ENCODE measurements at places on chromosomes 4 and X.

- DNase-seq: no peak
Measured at GRCh38 chrX:150238632-150239382, 124.3 kb upstream of the MAMLD1 start.

- no peak for DNase-seq
Measured at GRCh38 chr4:186445040-186445439, 110.3 kb downstream of the MTNR1A start.

GRCh38 chr4:6489927-6490326, 17.5 kb upstream of the PPP2R2C start:
- DNase-seq: no peak

- no peak for DNase-seq
Measured at GRCh38 chrX:85897362-85898126, 149.8 kb downstream of the CHM start.

DNA sequence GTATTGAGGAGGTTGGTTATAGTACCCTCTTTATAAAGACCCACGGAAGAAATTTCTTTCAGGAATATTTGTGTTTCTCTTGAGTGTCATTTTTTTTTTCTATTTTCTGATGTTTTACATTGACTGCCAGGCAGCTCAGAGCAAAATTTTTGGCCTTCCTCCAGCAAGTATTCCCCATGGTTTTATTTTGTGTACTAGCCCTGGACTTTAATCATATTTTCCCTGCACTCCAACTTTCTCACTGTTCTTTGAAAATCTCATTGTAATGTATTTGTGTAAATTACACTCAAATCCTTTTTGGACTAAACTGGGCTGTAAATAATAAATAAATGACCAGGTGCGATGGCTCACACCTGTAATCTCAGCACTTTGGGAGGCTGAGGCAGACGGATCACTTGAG, 45.6 kb upstream of the USP46 start:
- DNase-seq: no peak

DNA sequence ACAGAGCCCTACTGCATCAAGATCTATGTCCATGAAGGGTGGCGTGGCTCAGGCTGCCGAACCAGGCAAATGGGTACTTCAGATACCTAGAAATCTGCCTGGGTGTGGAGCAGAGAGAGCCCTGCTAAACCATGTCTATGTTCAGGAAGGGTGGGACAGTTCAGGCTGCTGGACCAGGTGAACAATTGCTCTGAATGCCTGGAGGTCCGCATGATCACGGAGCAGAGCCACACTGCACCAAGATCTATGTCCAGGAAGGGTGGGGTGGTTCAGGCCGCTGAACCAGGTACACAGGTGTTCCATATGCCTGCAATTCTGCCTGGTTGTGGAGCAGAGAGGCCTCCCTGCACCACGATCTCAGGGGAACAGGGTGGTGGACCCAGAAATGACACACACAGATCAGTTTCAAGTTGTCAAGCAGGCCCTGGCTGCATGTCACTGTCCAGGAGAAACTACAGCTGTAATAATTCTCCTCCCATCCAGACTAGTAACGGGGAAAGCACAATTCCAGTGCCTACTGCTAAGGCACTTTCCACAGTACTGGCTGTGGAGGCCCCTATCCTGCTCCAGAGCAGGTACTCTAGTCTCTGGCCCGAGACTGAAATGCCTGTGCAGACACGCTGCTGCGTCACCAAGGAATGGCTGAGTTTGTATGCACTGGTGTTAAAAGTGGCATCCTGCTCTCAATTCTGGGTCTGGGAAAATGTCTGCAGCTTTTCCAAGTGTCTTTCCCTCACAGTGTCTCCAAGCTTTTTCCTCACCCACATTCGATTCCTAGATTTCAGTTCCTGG, 25.2 kb downstream of the UBQLN2 start:
- DNase-seq: no peak

DNA sequence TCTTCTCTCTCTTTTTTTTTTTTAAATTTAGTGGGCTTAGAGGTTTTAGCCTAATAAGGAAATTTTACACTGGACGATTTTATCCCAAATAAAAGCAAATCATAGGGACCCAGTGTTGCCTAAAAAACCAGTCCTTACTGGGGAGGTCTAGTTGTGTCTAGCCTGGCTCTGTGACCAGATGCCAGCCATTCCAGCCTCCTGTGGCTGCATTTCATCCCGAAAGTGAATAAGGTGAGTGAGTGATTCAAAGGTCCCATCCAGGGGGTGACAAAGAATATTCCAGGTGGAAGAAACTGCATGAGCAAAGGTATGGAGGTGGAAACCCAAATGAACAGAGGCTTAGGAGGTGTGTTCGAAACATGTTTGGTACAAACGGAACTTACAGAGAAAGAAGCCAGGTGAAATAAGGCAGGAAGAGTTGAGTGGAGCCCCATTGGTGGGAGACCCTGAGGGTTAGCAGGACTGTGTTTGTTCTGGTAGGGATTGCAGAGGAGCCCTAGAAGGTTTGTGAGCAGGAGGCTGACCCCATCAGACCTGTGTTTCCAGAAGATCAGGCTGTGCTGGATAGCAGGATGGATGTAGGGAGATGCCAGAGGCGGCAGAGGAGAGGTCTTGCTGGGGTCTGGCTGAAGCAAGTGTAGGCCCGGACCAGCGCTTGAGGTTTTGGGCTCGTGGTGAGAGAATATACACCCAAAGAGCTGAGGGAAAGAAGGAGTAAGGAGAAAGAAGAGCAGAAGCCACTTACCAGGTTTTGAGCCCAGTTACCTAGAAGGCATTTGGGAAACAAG, 31.6 kb downstream of the PTTG2 start:
- DNase-seq: no peak

DNA sequence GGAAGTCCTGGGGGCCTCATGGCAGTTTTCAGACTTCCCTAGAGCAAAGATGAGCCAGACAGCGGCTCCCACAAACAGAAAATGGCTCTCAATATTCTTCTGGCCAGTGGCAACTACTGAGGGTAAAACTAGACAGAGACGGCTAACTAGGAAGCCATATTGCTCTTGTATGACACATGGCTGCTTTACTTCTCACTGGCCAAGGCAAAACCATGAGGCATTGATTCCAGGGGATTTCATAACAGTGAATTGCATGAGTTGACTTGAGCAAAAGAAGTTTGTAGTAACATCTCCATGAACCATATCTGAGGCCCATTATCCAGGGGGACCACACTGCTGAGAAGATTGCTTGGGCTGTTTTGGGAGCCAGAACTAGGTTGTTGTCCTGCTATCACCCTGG, 13.7 kb upstream of the TLR8 start:
- DNase-seq: no peak

GRCh38 chrX:135213200-135213844, 38.5 kb upstream of the ETDA start:
- DNase-seq: peak; percentile 86

DNA sequence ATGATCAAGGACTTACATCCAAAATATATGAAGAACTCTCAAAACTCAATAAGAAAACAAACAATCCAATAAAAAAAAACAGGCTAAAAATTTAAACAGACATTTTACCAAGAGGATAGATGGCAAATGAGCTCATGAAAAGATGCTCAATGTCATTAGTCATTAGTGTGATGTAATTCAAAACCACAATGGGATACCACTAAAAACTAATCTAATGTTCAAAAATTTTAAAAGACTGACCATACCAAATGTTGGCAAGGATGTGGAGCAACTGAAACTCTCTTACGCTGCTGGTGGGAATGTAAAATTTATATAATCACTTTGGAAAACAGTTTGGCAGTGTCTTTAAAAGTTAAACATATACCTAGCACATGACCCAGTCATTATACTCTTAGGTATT, 43.7 kb downstream of the RPS6KA6 start:
- DNase-seq: no peak

DNA sequence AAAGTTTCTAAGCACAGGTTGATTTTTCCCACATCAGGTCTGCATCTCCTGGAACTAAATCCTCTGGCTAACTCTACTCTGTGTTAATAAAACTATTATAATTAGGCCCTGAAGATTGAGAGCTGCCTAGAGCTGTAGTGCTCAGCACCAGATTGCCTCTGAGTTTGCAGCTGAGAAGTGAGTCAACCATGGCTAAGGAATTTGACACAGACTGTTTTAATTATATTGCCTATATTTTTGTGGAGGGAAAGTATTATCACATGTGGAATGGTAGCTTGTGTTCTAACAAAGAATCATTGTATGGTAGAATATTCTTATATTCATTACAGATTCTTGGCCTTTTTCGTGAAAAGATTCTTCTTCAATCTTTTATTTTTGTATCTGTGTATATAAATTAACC, 1907.6 kb upstream of the TENM3 start:
- no peak for DNase-seq

GRCh38 chr4:183014361-183015084, 84.5 kb upstream of the WWC2 start:
- DNase-seq: no peak

DNA sequence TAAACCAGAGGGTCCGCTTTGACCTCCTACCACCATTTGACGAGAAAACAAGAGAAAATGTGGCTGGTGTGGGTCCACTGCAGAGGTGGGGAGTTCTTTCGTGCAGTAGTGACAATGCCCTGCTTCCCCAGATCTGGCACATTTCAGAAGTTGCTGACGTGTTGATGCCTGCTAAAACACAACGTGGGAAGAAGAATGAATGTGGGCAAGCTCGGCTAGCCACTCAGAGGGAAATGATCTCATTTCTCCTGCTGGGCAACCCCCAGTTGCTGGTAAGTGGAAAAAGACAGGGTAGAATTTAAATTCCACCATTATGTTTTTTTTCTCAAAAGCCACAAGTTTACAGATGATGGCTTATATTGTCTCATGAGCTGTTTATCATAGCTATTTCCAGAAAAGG, 77.9 kb downstream of the LUZP4 start:
- DNase-seq: no peak

Measured in activated CD4-positive, alpha-beta T cell treated with anti-CD3 and anti-CD28 coated beads, Interleukin-2, amount 10 ng/mL, durations not matched to agents 24 days and 14 days (primary cell).